ENCODE measurements at places on chromosomes 3 and 15.

DNA sequence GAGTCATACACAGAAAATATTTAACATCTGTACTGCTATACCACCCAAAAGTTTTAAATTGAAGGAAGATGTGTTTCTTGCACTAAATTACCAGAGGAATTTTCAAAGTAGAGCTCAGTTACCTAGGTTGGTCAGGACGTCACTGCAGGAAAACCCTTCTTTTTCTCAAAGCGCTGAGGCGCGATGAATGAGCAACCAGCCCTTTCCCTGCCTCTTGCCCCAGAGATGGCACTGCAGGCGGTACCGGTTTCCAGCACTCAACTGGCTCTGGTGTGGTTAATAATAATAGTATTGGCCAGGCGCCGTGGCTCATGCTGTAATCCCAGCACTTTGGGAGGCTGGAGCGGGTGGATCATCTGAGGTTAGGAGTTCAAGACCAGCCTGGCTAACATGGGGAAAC is 49.3 kb downstream of the HES1 start:
- no peak for DNase-seq

GRCh38 chr15:58399739-58400138 is 32.1 kb upstream of the LIPC start:
- no peak for DNase-seq

GRCh38 chr3:26703519-26703918 is 80.9 kb downstream of the LRRC3B start:
- no peak for DNase-seq

DNA sequence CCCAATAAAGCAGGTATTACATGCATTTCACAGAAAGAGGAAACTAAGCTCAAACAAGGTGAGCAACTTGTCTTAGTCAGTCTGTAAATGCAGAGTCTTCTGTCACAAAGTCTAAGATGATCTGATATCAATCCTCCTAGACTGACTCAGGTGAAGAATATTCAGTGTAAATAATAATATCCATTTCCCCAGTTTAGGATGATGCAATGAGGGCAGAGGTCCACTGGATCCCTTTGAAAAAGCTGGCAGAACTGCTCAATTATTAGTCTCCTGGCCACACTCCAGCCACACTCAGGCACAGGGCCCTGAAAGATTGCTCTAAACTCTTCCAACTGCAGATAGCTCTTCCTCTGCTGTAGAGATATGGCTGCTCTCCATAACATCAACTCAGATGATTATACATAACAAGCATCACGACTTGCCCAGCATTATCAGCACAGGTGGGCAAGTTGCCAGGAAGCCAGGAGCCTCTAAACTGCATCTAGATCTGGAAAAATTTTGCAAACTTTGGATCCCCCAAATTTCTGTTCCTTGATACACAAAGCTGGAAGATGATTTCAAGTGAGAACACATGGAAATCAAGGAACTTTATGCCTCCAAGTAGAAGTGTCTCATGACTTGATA is 129.8 kb upstream of the CPNE4 start:
- DNase-seq = no peak

DNA sequence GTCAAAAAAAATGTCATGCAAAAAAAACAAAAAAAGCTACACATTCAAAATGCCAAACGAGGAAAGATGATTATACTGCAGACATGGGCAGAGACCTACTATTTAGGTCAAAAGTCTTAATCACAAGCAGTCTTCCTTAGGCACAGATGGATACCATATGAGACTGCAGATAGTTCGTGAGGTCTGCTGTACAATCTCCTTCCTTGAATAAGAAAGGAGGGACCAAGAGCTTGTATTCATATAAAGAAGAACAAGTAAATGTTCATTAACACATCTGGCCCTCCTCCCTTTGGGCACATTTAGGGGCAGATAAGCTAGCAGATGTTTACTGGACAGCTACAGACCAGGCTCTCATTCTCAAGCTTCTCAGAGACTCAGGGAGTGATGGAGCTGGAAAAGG is 45.3 kb downstream of the ANXA2 start:
- DNase-seq = no peak

DNA sequence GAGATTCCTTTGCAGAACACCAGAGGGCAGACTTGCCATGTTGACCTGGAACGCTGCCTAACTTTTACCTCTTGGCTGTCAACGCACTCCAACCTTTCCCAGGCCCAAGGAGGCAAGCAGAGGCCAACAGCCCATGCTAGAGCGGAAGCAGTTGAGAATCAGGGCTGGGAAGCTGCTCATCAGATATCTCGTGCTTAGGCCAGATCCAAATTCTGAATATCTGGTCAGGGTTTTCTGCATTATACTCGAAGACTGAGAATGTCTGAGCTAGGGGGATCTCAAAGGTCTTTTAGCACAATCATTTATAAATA is 2.5 kb downstream of the XIRP1 start:
- peak; percentile 66 for DNase-seq

DNA sequence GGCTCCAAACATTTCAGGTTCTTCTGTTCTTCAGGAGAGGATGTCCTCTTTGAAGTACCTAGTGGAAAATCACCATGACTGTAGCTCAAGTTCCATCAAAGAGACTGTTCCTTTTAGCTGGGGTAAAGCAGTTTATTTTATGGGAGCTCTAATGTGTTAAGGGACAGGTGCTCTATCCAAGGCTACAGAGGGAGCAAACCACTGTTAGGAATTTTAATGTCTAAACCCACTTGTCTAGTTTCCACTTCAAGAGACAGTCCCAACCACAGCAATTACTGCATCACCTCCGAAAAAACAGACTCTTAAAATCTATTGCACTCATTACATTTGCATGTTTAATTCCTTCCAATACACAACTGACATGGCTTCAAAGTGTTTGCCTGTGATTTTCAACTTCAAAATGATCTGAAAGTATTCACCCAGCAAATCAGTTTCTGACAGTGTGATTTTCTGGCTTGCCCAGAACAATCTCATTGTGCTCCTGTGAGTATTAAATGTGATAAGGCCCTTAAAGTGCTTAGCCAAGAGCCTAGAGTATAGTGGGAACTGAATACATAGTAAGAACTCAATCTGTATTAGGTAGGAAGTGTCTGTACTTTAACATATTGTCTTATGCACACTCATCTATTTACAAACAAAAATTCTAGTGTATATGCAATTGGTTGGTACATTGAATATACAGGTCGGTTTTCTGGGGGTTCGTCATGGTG is 266.5 kb upstream of the CCDC54 start:
- no peak for DNase-seq

DNA sequence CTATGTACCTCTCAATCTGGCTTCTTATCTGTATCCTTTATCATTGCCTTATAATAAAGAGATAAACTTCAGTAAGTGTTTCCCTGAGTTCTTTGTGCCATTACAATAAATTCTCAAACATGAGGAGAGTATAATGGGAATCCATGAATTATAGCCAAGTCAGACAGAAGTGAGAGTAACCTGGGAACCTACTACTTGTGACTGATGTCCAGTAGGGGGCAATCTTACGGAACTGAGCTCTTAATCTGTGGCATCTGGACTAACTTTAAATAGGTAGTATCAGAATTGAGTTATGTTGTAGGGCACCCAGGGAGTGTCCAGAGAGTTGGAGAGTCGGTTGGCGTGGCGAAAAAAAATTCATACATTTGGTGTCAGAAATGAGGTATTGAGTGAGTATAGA is 542.6 kb downstream of the ZBBX start:
- peak; percentile 1 for DNase-seq

All from activated CD4-positive, alpha-beta T cell treated with anti-CD3 and anti-CD28 coated beads, Interleukin-2, Interleukin-4, amounts not matched to agents 100 ng/mL and 50 ng/mL, durations not matched to agents 16 hours and 8 hours (primary cell).